ENCODE measurements at places on chromosomes 13 and 19.

- DNase-seq = no peak
Measured at GRCh38 chr19:27833031-27833430, 1379.9 kb downstream of the UQCRFS1 start.

DNA sequence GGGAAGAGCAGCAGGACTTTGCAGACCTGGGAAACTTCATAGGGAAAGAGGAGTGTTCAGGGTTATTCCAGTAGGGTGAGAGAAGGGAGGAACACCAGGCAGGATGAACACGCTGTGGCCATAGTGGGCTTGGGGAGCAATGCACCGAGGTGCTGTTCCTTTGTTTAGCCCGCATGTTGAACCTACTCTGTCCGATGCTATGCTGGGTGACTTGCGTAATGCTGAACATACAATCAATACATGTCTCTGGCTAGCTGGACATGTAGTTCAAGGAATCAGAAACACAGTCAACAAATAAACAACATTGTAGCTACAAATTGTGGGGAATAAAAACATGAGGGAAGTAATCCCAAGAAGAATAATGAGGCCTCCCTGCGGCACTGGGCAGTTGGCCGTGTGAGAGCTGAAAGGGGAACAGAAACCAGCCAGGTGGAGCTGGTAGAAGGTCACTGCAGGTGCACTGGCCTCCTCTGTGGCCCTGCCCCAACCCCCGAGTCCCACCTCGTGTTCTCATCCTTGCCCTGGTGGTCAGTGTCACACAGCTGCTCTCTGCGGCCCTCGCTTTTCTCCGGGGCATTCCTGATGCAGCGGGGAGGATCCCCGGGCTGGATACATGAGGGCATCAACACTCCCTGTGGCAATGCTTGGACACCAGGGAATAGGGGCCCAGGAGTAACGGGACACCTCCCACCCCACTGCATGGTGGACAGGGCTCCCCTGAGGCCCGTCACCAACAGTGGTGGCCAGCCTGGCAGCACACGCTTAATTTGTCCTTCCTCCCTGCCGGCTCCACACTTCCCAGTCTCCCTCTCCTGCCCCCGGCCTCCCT, 36.9 kb upstream of the TUBGCP3 start:
- no peak for DNase-seq

- no peak for DNase-seq
Measured at GRCh38 chr19:16702123-16702522, 17.5 kb upstream of the NWD1 start.

GRCh38 chr19:20968092-20968491, 45.0 kb downstream of the ZNF85 start:
- DNase-seq = no peak

GRCh38 chr19:36973021-36973843, 57.1 kb downstream of the ZNF568 start:
- peak; percentile 68 for DNase-seq

- DNase-seq = no peak
Measured at GRCh38 chr19:35013820-35014754, 14.0 kb downstream of the GRAMD1A start.

DNA sequence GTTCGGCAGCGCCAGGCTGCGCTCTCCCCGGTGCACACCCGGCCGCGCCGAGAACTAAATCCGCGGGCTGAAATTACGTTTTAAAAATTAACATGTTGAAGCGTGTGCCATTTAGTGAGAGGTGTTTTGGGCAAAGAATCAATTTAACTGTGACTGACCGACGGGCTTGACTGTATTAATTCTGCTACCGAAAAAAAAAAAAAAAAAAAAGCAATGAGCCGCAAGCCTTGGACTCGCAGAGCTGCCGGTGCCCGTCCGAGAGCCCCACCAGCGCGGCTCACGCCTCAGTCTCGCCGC, 9.6 kb upstream of the SOX1 start:
- DNase-seq = no peak

DNA sequence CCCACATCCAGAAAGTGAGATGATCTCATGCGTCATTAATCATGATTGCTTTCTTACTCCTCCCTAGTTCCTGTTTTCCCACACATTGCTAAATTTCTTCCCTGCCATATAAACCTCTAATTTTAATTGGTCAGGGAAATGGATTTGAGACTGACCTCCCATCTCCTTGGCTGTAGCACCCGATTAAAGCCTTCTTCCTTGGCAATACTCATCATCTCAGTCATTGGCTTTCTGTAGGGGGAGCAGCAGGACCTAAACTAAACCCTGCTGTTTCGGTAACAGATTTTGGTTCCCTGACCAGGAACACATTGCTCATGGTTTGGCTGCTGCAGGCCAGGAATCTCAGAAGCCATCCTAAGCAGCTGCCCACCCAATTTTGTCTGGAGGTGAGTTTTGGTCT, 61.7 kb downstream of the SPRYD7 start:
- DNase-seq = no peak

GRCh38 chr13:26111797-26112196, 60.0 kb upstream of the SHISA2 start:
- no peak for DNase-seq

DNA sequence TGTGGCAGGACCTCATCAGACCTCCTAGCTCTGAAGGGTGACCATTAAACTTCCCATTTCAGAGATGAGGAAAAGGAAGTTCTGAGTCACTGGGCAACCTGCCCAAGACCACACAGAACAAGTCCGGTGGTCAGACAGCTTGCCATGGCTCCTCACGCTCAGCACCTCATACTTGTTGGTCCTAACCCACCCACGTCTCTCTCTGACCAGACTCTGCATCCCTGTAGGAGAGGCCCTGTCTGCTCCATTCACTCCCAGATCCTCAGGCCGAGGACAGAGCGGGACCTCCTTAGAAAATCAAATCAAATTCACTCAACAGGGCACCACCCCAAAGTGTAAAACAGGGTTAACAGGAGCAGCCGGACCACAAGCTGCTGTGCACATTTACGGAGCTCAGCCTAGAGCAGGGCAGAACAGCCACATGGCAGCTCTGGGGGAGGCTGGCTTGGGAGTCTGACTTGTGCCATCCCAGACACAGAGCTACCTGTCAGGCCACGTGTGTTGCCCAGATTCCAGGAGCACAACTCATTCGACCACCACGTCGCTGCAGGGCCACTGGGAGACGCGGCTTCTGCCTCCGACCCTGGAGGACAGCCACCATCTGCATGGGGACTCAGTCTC, 1.7 kb downstream of the MIER2 start:
- no peak for DNase-seq

GRCh38 chr13:63628310-63628709, 2212.7 kb upstream of the PCDH20 start:
- no peak for DNase-seq

GRCh38 chr19:29685326-29685725, 20.1 kb downstream of the PLEKHF1 start:
- no peak for DNase-seq

DNA sequence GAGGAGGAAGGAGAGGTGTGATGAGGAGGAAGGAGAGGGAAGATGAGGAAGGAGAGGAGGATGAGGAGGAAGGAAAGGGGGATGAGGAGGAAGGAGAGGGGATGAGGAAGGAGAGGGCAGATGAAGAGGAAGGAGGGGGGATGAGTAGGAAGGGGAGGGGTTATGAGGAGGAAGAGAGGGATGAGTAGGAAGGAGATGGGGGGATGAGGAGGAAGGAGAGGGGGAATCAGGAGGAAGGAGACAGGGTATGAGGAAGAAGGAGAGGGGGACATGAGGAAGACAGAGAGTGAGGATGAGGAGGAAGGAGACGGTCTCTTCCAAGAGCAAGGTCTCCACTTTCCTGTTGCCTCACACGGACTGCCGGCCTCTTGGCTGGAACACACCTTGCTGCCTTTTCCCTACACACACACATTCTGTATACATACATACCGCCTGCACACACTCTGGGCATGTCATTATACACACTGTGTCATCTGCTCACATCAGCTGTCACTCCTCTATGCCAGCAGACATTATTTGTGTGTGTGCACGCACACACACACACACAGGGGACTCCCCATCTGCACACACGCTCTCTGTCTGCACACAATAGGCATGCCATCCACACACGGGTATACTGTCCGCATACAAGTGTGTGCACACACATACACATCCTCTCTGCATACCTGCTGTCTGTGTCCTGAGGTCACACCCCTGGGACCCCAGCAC, 11.1 kb upstream of the VSTM2B start:
- DNase-seq = no peak

DNA sequence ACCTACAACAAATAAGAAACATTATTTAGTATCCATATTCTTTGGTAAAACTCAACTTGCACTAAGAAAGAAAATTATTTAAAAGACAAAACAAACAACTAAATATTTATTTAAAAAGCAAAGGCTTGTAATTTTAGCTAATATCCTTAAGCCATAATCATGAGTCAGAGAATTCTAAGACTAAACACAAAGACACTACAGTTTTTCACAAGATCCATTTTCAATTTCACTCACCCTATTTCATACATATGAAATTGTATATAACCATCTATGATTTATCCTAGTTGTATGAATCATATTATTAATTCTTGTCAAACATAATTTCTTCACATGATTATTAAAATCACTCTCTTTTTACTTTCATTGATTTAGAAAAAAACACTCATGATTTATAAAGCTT, 64.3 kb downstream of the MICU2 start:
- DNase-seq = no peak

- DNase-seq = no peak
Measured at GRCh38 chr13:23787464-23787863, 101.7 kb downstream of the MIPEP start.

DNA sequence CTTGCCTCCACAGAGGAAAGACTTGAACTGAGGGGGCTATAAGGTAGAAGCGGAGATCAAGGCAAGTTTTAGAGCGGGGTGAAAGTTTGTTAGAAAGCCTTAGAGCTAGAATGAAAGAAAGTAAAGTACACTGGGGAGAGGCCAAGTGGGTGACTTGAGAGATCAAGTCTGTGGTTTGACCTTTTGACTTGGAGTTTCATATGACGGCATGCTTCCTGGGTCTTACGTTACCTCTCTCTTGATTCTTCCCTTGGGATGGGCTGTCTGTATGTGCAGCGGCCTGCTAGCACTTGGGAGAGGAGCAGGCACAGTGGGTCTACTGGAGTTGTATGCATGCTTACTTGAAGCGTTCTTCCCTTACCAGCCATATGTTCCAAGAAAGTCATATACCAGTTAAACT, 1768.5 kb downstream of the PCDH9 start:
- no peak for DNase-seq

DNA sequence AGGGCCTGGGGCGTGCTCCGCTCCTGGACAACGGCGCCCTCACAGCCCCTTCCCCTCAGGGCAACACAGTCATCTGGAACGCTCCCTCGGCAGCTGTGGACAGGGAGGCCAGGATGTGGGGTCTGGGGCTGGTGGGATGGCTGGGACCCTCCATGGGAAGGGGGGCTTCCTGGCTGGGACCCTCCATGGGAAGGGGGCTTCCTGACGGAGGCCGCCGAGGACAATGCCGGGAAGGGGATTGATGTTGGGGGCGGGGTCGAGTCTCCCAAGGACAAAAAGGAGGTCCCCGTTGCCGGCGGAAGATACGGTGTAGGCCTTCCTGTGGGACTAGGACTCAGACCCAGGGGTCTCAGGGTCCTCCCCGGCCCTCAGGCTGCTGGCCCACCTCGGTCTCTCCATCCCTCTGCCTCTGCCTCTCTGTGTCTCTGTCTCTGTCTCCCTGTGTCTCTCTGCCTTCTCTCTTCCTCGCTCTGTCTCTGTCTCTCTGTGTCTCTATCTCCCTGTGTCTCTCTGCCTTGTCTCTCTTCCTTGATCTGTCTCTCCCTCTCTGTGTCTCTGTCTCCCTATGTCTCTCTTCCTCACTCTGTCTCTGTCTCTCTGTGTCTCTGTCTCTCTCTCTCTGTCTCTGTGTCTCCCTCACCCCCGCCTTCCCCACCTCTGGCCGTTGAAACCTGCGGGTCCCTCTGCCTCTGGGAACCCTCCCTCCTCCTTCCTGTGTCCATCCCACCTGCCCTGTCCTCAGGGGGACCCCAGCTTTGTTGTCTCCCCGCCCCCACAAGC, 2.7 kb upstream of the MADCAM1 start:
- no peak for DNase-seq

GRCh38 chr19:43727593-43727853, 11.6 kb downstream of the IRGC start:
- no peak for DNase-seq

- no peak for DNase-seq
Measured at GRCh38 chr13:99310382-99311031, 3.3 kb upstream of the GPR183 start.

- DNase-seq = no peak
Measured at GRCh38 chr13:72953391-72953965, 105.3 kb upstream of the KLF5 start.

- no peak for DNase-seq
Measured at GRCh38 chr13:73039201-73040108, 19.4 kb upstream of the KLF5 start.

DNA sequence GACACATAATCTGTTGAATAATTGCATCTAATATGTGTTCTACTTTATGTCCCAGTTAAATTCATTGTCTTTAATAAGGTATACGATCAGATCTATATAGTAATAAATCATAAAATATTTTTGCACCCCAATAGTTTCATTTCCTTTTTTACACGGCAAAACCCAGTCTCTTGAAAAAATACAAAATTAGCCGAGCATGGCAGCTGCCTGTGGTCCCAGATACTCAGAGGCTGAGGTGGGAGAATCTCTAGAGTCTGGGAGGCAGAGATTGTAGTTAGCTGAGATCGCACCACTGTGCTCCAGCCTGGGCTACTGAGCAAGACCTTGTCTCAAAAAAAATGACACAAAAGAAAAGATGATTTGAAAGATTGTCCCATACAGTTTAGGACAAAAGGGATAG, 52.3 kb upstream of the PARP4 start:
- no peak for DNase-seq

GRCh38 chr19:50311723-50312635, 17.2 kb downstream of the KCNC3 start:
- no peak for DNase-seq

DNA sequence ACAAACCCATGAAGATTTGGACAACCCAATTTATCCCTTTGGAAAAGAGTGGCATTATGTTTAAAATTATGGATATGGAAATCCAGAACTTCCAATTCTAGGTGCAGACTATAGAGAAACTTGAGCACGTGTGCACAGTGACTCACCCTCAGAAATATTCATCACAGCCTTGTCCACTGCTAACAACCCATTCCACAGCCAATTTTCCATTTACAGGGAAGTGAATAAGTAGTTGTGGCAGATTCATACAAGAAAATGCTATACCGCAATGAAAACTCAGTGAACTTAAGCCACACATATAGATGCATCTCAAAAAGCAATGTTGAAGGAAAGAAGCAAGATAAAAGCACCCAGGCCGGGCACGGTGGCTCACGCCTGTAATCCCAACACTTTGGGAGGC, 133.3 kb downstream of the USP12 start:
- no peak for DNase-seq

DNA sequence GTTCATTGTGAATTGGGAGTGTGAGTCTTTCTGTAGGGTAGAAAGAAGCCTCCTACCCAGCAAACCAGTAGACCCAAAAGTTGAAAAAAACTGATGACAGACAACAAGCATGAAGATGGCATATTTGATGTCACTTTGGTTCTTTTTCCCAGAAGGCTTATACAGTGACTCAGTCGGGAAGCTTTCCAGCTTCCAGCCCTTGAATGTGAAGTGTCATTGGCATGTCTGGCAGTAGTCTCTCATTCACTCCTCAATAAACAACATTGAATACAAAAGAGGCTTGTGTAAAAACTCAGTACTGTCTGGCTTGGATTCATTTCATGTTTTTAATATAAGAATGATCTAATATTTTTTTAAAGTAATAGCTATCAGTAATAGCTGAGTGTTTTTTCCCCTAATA, 68.7 kb downstream of the IPO5 start:
- DNase-seq = no peak

Measured in NT2/D1 (cell line).